CD4-positive, alpha-beta T cell treated with Interleukin-6 for 4 hours (primary cell): ENCODE measurements at places on chromosomes 6 and 20.

GRCh38 chr20:16257021-16257420 lies 316.2 kb downstream of the KIF16B start:
- DNase-seq, result no peak

- DNase-seq, result peak; percentile 75
These were observed 557 bp upstream of the DYNLRB1 start for GRCh38 chr20:34515484-34516246.

GRCh38 chr20:12824328-12825225 lies 184.2 kb upstream of the SPTLC3 start:
- no peak for DNase-seq

DNA sequence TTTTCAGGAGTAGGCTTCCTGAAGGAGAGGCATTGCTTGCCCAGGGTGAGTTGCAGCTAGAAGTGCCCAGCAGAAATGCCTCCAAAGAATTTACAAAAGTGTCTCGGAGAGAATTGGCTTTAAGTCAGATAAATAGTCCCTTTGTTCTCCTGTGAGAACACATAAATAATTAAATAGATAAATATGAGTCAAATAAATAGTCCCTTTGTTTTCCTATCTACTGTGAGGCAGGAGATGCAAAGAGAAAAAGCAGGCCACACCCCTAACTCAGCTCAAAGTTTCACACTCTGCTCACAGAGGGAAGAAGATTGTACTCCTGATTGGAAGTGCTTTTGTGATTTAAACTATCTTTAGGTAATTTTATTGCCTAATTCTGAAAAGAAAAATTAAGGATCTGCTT lies 180.7 kb upstream of the PRSS16 start:
- no peak for DNase-seq

DNA sequence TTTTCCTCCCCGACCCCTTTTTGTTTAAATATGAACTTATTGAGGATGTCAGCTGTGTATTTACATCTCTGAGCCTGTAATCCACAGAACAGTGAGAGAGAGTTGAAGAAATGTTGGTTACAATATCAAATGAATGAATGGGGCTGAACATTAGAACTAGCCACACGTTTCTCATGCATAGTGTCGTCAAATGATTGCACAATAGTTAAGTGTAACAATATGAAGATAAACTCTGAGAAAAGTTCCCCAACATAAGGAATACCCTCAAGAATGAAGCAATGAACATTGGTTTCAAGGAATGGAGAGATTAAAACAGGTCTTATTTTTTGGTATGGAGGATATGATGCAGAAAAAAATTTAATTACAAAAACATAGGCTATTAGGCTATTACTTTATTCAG lies 100.5 kb upstream of the DTNBP1 start:
- no peak for DNase-seq

GRCh38 chr6:136030131-136030530 lies 178.6 kb downstream of the PDE7B start:
- no peak for DNase-seq
